ENCODE measurements at places on chromosomes 11 and 22. TPM values are rescaled to one million over a fixed set of nuclear protein-coding genes. Genes with fewer than 3 reads are reported as not detected.
A peak's percentile ranks its signal among the peaks of the same experiment; 100 is the strongest.

The MUC5B gene
- not detected for total RNA-seq

The P2RY6 gene
- not detected for total RNA-seq

The SGSM1 gene
- 2.9 TPM for total RNA-seq

The RFPL1 gene
- total RNA-seq: not detected

The C22orf42 gene
- total RNA-seq: not detected

The IGF2 gene
- 0.07 TPM for total RNA-seq

The MYO7A gene
- 0.84 TPM for total RNA-seq

The OR10V1 gene
- total RNA-seq: not detected

The OR51B4 gene
- total RNA-seq: not detected

The KLHDC7B gene
- 5.9 TPM for total RNA-seq

GRCh38 chr11:22869325-22869724 lies 9.1 kb upstream of the CCDC179 start:
- DNase-seq: no peak

DNA sequence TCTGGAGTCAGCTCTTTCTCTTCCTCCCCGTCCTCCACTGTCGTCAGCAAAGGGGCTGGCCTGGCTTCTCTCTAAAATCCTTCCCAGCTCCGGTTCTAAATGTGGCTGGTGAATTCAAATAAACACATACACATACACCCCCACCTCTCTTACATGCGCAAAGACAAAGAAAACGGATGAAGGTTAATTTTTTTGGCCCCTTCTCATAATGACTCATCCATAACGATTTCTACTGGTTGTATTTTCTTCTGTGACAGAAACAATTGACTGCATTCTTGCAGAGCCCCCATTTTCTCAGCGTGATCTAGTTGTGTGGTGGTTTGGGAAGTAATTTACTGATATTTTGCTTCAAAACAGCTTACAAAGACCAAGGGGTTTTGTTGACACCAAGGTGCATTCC lies 130.0 kb upstream of the NTM start:
- no peak for DNase-seq

DNA sequence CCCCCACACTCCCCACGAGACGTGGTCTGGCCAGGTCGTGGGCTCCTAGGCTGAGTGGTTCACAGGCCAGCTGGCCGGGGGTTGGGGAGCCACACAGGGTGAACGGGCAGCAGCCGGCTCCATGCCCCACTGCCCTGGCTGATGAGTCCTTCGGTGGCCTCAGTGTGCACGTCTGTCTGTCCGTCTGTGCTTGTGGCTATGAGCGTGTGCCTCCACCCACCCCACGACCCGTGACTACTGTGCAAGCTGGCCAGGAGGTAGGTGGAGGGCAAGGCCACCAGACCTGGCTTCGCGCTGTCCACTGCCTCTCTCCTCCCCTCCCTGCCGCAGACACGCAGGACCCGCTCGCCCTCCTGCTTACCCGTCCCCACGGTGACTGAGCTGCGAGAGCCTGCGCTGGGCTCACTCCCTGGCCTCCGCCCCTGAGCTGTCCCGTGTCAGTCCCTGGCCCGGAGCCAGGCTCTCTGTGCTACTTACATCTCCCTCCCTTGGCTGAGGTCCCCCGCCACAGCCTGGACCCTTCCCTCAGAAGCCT lies 14.1 kb downstream of the CSDC2 start:
- DNase-seq: no peak

GRCh38 chr22:36569999-36570398 lies 41.0 kb upstream of the EIF3D start:
- DNase-seq: no peak

- DNase-seq: no peak
These were observed 9.2 kb upstream of the POLDIP3 start for GRCh38 chr22:42623756-42624441.

GRCh38 chr11:119704849-119705248 lies 24.2 kb downstream of the NECTIN1 start:
- no peak for DNase-seq

- no peak for DNase-seq
These were observed 90.2 kb downstream of the SEZ6L start for GRCh38 chr22:26259510-26259909.

DNA sequence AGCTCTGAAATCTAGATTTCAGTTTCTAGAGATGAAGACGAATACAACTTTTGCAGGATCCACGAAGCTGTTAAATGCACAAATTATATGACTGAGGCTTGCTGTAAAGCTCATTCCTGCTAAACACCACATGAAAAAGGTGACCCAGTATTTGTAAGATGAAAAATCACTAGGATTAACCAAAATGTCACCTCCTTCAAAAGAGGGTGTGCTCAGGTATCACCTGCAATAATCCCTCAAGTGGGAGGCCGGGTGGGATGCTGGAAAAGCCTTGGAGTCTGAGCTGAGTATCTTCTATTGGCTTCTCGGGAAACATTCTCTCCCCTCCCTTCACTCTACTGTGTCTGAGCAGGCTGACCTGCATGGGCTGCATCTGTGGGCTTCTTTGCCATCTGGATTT lies 195.8 kb downstream of the NELL1 start:
- no peak for DNase-seq

- DNase-seq: no peak
These were observed 9.4 kb downstream of the IGLL1 start for GRCh38 chr22:23570681-23571080.

GRCh38 chr11:68948496-68948895 lies 32.3 kb downstream of the MRGPRD start:
- no peak for DNase-seq

GRCh38 chr22:44047891-44048301 lies 23.8 kb downstream of the PARVB start:
- peak; percentile 66 for DNase-seq

- DNase-seq: no peak
These were observed 608 bp downstream of the TMPRSS13 start for GRCh38 chr11:117928446-117929141.

- no peak for DNase-seq
These were observed 21.9 kb downstream of the TPBGL start for GRCh38 chr11:75262436-75262835.

DNA sequence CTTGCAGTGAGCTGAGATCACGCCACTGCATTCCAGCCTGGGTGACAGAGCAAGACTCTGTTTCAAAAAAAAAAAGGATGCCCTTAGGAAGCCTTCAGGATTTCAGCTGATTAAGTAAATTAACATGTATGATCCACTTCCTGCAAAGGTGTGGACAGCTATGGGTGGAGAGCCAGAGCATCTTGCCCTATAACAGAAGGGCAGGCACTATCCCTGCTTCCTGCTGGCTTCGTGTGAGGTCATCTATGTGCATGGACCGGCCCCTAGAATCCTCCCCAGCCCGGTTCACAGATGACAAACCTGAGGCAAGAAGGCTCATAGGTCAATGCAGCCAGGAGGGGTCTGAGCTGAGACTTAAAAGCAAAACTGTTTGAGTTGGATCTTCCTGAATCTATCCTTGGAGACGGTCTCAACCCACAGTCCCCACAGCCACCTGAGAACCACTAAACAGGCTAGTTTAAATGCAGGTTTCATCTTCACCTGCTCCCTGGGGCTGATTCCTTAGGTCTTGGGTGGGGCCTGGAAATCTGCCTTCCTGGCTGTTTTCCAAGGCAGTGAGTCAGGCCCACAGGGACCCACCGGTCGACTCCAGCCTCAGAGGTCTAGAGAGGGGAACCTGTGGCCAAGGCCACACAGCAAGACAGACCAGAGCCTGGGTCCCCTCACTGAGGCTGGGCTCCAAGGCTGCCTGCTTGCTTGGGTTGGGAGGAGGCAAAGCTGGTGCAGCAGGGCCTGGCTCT lies 55.2 kb upstream of the MPEG1 start:
- DNase-seq: no peak

GRCh38 chr11:71284525-71285092 lies 32.2 kb upstream of the SHANK2 start:
- no peak for DNase-seq

GRCh38 chr11:111528557-111528956 lies 12.0 kb upstream of the LAYN start:
- no peak for DNase-seq

DNA sequence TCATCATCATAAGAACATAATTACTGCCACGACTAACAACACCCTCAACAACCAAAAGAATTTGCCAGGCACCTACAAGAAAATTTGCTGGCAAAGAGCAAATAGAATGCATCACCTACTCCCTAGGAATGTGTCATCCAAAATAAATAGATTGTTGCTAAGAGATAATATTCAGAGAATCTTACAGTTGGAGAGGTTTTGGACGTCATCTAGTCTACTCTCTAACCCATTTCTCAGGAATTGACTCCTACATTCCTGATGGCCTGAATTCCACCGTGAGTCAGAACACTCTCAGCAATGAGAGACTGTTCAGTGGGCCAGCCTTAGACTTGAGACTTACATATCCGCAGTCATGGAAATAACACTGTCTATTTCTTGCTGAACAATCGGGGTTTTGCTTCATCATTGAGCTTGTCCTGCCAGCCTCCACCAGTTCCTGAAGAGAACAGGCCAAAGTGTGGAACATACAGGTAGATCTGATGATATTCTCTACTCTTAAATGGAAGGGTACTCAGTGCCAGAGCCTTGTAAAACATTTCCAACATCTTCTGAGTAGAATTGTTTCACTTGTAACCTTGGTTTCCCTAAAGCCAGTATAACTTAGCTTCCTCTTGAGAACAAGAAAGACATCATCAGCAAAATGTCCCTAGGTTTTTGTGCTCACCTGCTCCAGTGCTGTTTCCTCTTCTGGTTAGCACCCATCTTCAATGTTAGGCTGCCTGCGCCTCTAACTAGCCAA lies 8.3 kb downstream of the KIRREL3 start:
- no peak for DNase-seq

- DNase-seq: no peak
These were observed 34.6 kb upstream of the CAVIN3 start for GRCh38 chr11:6354651-6355485.

DNA sequence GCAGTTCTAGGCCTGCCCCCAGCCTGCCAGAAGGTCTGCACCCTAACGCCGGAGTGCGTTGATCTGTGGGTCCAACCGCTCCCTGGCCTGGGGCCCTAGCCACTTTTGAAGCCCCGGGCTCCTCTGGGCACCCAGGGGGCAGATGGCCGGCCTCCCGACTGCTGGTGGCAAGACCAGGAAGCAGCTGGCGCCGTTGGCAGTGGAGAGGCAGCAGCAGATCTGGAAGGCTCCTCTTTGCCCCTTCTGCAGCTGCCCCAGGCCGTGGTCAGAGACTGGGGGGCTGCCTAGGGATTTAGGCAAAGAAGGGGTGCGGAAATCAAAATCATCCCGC lies 445 bp upstream of the VWCE start:
- no peak for DNase-seq

GRCh38 chr11:8713760-8714454 lies 31.3 kb downstream of the RPL27A start:
- no peak for DNase-seq

DNA sequence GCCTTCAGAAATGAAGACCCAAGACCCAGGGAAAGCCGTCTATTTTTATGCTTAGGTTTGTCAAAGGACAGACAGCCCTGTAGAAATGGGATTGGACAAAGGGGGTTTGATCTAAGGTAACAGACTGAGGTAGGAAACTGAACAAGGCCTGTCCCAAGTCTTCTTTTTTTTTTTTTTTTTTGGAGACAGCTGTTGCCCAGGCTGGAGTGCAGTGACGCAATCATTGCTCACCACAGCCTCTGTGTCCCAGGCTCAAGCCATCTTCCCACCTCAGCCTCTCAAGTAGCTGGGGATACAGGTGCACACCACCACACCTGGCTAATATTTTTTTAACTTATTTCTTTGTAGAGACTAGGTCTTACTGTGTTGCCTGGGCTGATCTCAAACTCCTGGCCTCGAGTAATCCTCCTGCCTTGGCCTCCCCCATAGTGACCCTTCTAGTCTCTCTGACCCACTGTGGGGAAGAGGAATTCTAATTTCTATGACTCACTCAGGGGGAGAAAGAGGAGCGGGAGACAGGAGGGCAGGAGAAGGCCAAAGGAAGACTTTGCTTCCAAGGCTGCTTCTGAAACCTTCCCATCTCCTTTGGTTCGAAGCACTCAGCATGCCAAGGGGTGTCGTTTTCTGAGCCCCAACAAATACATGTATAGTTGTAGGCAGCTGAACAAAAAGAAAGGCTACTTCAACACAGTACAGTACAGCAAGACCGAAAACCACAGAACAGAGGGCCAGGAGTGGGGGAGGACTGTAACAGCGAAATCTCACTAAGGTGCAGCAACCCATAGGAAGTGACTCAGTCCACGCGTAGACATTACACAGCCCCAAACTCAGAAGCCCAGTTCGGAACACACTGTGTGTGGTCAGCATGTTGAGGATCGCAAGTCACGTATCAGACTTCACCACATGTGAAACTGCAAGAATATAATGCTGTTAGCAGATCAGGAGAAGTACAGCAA lies 872 bp downstream of the TMA7B start:
- DNase-seq: peak; percentile 16

GRCh38 chr22:30181459-30182349 lies 64.9 kb downstream of the LIF start:
- DNase-seq: no peak

GRCh38 chr11:46719048-46719542 lies at the start of gene F2:
Gene F2, plus strand, starts transcription at chr11:46719213. Its CDS starts 23 bp downstream, at chr11:46719236.
- no peak for DNase-seq

DNA sequence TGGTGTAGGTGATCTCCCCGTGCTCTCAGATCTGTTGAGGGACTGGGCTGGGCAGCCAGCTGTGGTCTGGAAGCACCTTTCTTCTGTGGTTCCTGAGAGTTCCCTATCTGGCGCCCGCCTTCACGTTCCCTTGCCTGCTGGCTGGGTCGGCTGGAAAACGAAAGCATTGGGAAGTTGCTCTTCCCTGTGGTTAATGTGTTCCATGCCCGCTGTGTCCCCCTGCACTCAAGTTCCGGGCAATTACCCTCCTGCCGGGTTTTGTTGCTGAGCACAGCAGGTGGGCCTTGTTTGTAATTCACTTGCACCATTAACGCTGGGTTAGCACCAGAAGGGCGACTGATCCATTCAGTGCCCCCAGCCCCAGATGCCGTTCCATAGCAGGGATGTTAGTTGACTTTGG lies 134.1 kb downstream of the GRIK4 start:
- DNase-seq: no peak

GRCh38 chr11:72820439-72821139 lies 6.4 kb downstream of the ATG16L2 start:
- DNase-seq: no peak

- DNase-seq: no peak
These were observed 34.2 kb upstream of the TSKU start for GRCh38 chr11:76748948-76749347.

Data from CD4-positive, CD25-positive, alpha-beta regulatory T cell (primary cell).